ENCODE measurements at places on chromosomes 13 and 19.

DNA sequence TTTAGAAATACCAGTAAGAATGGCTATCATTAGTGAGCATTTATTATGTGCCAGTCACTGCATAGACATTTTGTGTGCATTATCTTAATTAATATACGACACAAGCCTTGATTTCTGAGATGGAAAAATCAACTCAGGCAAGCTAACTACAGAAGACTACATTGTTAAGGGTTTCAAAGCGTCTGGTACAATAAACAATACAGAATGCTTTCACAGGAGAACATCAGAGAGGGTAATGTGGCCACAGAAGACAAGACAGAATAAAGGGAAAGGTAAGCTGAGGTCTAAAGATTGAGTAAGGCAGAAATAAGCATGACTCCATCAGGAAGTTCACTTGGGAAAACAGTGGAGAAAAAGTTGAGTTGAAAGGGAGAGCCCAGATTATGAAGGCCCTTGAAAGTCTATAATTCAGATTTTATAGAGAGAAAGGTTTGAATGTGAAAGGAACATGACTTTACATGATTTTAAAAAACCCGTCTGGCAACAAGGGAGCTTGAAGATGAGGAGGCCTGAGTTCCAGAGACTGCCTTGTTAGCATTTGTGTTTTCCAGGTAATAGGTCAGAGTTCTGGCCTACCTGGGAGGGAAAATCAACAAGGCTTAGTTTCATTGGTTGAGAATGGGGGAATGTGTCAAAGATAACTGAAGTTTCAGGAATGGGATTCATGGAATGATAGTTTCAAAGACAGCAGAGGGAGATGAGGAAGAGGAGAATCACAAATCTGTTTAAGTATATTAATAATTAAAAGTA, 1.8 kb upstream of the MBNL2 start:
- no peak for DNase-seq

- no peak for DNase-seq
These were observed 54.4 kb downstream of the FAM124A start for GRCh38 chr13:51276636-51277035.

- peak; percentile 84 for DNase-seq
These were observed 174.5 kb downstream of the KCTD12 start for GRCh38 chr13:76711550-76712182.

DNA sequence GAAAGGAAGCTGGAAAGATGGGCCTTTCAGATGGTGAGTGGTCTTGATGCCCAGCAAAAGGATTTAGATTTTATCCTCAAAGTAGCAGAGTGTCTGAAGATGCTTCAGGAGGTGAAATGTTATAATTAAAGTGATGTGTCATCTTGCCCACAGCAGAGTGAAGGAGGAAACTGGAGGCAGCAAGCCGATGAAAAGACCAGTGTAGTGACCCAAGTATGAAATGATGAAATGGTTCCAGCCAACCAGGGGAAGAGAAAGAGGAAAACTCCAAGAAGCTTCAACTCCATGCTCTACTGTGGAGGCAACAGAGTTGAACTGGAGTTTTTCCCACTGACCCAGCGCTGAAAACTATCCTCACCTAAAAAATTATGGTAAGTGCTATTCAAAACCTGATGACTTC, 66.7 kb downstream of the FOXO1 start:
- DNase-seq = no peak

GRCh38 chr19:1907563-1908363, 2.6 kb downstream of the ADAT3 start:
- no peak for DNase-seq

GRCh38 chr13:109426690-109426990, 359.7 kb downstream of the IRS2 start:
- DNase-seq = no peak

DNA sequence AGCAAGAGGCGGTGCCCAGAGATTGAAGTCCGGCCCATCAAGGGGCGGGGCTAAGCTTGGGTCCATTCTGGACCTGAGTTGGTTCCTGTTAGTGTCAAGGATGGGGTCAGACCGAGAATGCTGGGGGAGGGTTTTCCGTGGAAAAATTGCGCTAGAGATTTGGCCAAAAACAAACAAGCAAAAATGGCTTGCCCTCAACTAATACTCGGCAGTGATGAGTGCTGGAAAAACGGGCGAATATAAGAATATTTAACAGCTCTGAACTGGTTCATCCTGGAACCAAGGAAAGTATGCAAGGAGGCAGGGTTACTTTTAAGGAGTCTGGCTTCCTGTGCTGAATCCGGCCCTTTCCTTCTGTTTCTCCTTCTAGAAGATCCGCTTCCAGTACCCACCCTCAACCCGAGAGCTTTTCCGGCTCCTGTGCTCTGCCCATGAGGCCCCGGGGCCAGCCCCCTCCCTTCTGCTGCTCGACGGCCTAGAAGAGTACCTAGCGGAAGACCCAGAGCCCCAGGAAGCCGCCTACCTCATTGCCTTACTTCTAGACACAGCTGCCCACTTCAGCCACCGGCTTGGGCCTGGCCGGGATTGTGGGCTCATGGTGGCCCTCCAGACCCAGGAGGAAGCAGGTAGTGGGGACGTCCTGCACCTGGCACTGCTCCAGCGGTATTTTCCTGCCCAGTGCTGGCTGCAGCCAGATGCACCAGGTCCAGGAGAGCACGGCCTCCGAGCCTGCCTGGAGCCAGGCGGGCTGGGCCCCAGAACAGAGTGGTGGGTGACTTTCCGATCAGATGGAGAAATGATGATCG, 880 bp downstream of the SWSAP1 start:
- no peak for DNase-seq

- no peak for DNase-seq
These were observed 42.6 kb downstream of the CRTC1 start for GRCh38 chr19:18725841-18726770.

DNA sequence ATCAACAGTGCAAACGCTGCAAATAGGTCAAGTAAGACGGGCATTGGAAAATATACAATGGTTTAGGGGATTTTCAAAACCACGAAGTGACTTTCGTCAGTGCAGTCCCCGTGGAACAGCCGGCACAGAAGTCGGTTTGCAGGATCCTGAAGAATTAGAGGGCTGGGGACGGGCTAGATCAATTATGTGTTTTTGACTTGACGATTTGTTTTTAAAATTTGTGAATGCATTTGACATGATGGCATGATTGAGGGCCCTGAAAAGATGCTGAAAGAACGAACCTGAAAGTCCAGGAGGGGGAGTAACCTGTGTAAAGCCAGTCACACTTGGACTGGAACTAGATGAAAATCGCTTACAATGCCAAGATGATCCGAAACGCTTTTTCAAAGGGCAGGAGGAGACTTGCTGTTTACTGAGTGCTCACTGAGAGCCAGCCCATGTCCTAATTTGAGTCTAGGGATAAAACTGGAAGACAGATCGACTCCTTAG, 8.9 kb upstream of the DGKH start:
- no peak for DNase-seq

DNA sequence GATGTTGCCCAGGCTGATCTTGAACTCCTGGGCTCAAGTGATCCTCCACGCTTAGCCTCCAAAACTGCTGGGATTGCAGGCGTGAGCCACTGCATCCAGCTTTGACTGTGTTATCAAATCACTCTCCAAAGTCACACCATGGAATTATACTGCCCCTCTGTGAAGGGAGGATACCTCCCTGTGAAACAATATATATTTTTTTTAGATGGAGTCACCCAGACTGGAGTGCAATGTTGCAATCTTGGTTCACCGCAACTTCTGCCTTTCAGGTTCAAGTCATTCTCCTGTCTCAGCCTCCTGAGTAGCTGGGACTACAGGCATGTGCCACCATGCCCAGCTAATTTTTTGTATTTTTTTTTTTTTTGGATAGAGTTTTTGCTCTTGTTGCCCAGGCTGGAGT, 7.7 kb downstream of the TYK2 start:
- DNase-seq = no peak

DNA sequence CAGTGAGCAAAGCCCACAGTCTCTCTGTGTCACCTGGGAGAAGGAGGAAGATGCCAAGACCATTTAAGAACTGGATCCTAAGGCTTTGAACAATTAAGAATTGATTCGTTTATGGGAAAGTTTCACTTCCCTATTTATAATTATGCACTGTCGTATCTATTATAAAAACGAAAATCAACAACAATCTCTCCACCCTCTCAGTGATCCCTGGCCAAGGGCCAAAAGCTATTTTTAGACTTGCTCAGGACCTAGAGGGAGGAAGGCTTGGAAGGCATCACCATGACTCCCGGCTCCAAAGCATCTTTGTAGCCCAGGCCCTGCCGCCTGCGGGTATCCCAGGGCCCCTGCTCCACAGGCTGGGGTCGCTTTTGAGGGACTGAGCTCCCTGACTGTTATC, 1.3 kb downstream of the RHPN2 start:
- no peak for DNase-seq

DNA sequence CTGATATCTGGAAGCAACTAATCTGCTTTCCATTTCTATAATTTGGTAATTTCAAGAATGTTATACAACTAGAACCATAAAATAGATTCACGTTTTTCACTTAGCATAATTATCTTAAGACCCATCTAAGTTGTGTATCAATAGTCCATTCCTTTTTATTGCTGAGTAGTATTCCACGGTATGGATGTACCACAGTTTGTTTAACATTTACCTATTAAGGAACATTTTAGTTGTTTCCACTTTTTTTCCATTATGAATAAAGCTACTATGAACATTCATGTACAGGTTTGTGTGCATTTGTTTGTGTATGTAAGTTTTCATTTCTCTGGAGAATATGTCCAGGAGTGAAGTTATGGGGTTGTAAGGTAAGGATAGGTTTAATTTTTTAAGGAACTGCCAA, 18.3 kb upstream of the ZNF112 start:
- DNase-seq = no peak

DNA sequence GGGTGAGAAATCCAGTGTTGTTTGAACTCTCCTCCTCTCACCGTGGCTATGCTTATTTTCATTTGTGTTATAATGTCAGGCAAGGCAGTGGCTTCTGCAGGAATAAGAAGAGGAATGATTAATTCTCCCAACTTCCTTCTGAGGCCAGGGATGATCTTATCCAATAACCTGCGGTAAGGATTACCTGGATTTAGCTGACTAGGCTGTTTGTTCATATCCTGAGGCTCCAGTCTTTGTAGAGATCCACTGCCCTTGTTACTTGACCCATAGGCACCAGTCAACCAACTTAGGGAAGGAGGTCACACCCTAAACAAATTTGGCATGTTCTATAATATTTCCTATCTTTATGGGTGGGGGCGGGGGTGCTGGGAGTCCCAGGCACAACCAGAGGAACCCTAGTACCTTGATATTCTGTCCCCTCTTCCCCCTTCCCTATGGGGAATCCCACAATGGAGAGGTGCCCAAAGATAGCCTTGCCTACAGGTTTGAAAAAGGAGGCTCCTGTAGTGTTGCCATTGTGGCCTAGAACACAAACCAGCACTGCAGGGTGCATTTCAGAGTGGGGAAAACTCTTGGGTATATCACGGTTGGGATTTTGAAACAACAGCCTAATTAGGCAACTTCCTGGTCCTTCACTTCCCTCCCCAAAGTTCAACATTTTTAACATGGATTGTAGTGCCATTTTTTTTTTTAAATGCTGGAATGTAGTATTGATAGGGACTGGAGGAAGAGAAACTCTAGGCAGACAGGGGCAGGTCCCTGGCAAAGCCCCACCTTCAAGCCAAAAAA, 977.5 kb upstream of the SPRY2 start:
- no peak for DNase-seq

DNA sequence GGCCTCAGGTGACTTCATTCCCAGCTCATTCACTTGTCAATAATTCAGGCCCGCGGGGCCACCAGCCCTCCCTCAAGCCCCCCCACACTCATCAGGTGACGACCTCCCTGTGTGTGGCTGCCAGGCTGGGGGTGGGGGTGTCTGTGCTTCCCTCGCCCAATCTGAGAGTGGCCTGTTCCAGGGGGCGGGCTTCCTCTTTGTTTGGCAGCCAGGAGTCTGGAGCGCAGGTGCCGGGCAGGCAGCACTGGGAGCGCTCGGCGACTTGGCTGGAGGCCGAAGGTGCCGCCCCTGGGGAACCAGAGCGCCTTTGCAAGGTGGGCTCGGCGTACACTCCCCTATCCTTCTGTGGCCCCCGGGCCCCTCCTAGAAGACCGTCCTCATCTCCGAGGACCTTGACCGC, 5.4 kb upstream of the ZNF98 start:
- no peak for DNase-seq

- DNase-seq = peak; percentile 71
These were observed 344.1 kb downstream of the RFC3 start for GRCh38 chr13:34161931-34162543.

DNA sequence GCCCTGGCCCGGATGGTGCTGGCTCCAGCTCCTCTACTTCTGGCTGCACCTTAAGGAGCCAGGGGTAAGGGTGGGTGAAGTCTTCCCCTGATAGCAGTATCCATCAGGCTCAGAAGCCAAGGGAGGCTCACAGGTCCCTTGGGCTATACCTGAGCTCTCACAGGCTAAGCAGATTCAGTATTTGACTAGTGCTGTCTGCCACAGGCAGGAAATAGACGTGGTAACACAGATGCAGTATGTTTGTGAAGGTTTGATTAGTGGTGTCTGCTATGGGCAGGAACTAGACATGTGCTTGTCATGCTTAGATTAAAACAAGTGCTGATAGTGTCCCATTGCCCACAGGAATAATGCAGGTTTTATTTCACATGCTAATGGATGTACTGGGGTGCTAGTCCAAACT, 4.0 kb downstream of the SYT5 start:
- no peak for DNase-seq

DNA sequence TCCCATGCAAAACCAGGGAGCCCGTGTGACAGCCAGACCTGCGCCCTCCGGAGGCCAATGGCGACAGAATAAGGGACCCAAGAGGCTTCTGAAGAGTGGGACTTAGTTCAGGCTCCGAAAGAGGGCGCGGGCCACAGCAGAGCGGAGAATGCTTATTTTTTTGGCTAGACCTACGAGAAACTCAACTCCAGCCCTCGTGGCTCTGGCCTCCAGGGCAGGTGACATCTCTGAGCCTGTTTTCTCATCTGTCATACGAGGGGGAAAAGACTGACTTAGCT, 23.0 kb downstream of the DPP9 start:
- DNase-seq = no peak

GRCh38 chr19:30426864-30427263, 54.7 kb downstream of the ZNF536 start:
- DNase-seq = no peak

- DNase-seq = no peak
These were observed 70.1 kb downstream of the ITGBL1 start for GRCh38 chr13:101522607-101523006.

GRCh38 chr19:35222373-35223015, 6.0 kb downstream of the FAM187B start:
- no peak for DNase-seq

- DNase-seq = no peak
These were observed 196.3 kb downstream of the LHFPL6 start for GRCh38 chr13:39406688-39407087.

GRCh38 chr13:111485491-111486250, 165.2 kb downstream of the TEX29 start:
- DNase-seq = no peak

DNA sequence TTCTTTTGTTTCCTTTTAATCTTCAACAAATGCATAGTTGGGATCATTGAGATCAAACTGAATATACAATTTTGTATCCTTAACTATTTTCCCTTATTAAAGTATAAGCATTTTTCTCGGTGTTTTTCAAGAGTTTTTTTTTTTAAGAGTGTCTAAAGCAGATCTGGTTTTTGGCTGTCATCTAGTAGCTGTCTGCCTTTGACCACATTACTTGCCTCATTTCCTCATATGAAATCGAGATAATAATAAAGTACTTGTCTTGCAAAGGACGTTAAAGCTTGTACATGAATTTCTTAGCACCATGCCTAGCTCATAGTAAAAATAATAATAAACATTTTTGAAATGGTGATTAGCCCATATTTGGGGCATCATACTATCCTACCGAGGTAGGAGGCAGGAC, 121.2 kb downstream of the PDS5B start:
- DNase-seq = no peak

Measured in stromal cell of bone marrow (primary cell).